Stimulated activated CD4-positive, alpha-beta T cell treated with anti-CD3 and anti-CD28 coated beads, Interleukin-12 subunit alpha, Interleukin-12 subunit beta, amount 100 ng/mL, for 4 hours (primary cell): ENCODE measurements at places on chromosomes 7 and 10.

GRCh38 chr7:38317515-38317914 lies 44.1 kb upstream of the TARP start:
- DNase-seq, result no peak

DNA sequence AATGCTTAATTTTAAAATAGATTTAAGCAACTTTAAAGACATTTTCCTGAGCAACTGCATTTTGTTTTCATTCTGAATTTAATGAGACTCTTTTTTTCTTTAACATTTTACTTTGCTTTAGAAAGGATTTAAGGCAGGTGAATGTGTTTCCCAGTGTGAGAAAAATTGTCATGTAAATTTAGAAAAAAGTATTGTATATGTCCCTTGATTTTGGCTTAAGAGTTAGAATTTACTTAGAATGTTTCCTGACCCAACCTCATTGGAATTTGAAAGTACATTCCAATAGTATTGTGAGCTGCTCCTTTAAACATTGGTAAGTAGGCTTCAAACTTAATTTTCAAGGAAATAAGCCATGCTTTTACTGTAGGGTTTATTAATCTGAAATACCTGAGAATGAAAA lies 110.2 kb downstream of the PTEN start:
- no peak for DNase-seq

- DNase-seq, result no peak
These were observed 93.2 kb downstream of the ZRANB1 start for GRCh38 chr10:125035136-125035535.

GRCh38 chr10:128929131-128929530 lies 537.9 kb upstream of the MGMT start:
- no peak for DNase-seq

- no peak for DNase-seq
These were observed 50.9 kb downstream of the GALNT11 start for GRCh38 chr7:152076324-152076821.

DNA sequence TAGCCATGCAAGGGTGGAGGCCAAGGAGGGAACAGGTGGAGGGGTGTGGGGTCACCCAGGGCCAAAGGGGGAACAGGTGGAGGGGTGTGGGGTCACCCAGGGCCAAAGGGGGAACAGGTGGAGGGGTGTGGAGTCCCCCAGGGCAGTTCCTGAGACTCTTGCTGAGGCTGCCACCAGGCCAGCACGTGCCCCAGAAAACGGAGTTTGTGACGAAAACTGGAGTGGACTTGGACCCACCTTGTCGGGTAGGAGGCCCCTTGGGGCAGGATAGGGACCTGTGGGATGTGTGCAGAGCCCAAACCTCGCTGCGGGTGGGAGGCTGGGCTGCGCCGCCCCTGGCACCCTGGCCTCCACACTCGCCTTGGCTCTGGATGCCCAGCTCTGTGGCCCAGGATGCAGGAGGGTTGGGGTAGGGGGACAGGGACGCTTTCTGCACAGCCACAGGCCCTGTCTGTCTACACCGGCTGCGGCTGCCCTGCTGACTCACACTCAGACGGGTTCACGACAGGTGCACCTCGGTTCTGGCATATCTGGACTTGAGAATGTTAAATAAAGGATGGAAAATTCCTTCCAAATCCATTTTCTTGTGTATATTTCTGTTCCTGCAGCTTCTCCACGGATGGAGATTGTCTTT lies 562 bp upstream of the ADGRA1 start:
- no peak for DNase-seq

DNA sequence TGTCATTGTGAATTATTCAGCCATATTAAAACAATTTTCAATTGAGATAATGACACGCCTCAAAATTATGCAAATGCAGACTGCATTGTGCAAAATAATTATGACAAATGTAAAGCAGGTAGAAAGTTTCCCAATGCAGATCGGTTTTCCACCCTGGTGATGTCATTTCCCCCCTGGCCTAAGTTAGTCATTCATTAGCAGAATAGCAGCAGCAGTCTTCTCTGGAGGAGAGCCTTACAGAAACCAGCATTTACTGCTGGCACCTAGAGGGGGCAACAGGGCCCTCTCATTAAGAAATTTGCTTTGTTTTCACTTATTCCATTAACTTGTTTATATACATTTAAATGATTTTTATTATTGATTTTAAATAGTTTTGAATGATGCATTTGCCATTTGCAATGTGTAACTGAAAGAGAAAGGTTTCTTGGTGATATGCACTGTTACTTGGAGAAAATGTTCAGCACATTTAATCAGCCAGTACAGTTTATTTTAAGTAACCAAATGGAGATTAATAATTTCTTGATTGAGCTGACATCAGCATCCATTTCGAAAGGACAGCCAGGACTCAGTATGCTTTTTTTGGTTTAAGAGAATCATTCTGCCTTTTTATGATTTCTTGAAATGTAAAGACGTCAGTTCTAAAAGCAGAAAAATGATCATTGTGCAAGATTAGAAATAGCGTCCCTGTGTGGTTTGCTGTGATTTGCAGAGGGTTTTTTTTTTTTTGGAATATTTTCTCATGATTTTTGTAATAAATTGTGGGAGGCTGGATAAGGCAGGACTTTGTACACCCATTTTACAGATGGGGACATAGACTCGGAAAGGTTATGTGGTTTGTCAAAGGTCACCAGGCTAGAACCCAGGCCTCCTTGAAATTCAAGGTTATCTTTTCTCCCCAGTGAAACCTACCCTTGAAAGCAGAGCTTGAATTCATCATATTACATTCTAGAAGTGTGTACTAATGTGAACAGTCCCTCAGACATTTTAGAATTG lies 3.5 kb downstream of the ARID5B start:
- DNase-seq, result peak; percentile 37

DNA sequence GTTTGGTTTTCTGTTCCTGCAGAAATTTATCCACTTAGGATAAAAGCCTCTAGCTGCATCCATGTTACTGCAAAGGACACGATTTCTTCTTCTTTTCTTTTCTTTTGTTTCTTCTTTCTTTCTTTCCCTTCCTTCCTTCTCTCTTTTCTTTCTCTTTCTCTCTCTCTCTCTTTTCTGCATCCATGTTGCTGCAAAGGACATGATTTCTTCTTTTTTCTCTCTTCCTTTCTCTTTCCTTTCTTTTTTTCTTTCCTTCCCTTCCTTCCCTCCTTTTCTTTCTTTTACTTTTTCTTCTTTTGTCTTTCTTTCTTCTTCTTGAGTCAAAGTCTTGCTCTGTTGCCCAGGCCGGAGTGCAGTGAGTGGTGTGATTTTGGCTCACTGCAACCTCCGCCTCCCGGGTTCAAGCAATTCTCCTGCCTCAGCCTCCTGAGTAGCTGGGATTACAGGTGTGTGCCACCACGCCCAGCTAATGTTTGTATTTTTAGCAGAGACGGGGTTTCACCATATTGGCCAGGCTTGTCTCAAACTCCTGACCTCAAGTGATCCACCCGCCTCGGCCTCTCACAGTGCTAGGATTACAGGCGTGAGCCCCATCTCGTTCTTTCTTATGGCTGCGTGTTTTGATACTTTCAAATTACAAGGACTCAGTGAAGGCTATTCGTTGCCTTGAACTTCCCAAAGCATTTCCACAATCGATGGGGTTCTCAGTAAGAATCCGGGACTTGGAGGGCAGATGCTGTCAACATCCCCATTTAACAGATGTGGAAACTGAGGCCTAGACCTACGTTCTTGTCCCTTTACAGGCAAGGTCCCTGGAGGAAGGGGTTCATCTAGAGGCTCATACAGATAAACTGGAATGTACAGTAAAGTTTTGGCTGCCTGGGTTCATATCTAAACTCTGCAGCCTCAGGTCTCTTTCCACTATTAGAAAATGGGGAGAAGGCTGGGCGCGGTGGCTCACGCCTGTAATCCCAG lies 1.9 kb upstream of the GNB2 start:
- DNase-seq, result no peak
